Keratinocyte (primary cell): ENCODE measurements at places on chromosomes 13 and 19. TPM values are rescaled to one million over a fixed set of nuclear protein-coding genes. Genes with fewer than 3 reads are reported as not detected.

- DNase-seq: no peak
Observed at GRCh38 chr13:29852472-29853054, 2.1 kb upstream of the UBL3 start.

The SRRM5 gene
- polyA plus RNA-seq: 0.02 to 0.03 TPM (median 0.03 TPM) in 3 replicates

- DNase-seq: no peak
Observed at GRCh38 chr19:46614114-46614722, 10.7 kb downstream of the PTGIR start.

- no peak for DNase-seq
Observed at GRCh38 chr19:10812902-10813404, 23.1 kb downstream of the TMED1 start.

DNA sequence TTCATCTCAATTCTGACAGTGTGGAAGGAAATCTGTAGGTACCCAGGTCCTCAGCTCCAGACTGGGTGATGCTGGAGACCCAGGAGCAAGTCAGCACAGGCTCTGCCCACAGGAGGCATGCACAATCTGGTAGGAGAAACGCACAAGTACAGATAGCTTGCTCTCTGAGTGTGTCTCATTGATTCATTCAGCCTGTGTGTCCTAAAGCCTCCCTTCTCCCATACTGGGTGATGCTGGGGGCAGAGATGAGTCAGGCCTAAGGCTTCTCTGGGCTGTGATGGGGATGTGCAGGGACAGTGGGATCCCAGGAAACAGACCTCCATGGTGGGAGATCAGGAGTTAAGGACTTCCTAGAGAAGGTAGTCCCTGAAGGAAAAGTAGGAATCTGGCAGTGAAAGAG lies 6.8 kb downstream of the ZNF526 start:
- no peak for DNase-seq

The CATSPERD gene
- not detected in 3 replicates for polyA plus RNA-seq

The MLLT1 gene
- polyA plus RNA-seq: 8.2 to 13.8 TPM (median 8.3 TPM) in 3 replicates

- no peak for DNase-seq
Observed at GRCh38 chr19:4474514-4475022, 2.5 kb downstream of the HDGFL2 start.

The CXCL17 gene
- polyA plus RNA-seq: 0.06 TPM in 1 of 3 replicates, not detected in the others
